ENCODE measurements at places on chromosomes 12 and 14.

DNA sequence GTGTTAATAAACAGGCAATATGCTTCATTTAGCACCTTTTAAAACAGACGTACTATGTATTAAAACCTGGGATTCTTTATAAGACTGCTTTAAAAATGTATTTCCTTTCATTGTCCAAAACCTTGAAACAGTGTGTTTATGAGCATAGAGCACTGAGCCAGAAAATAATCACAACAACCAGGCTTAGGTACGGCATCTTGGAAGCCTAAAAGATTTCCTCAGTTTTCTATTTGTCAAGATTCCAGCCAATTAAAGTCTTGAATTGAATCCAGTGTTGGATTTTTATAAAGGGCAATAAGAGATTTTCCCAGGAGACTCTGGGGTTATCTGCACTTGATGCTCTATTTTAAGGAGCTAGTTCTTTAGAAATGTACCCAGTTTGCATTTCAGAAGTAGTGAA, 80.3 kb downstream of the GRIP1 start:
- DNase-seq, result no peak

GRCh38 chr14:50015716-50016115, 100.7 kb downstream of the VCPKMT start:
- DNase-seq, result no peak

GRCh38 chr12:22860926-22861325, 236.0 kb downstream of the ETNK1 start:
- no peak for DNase-seq

DNA sequence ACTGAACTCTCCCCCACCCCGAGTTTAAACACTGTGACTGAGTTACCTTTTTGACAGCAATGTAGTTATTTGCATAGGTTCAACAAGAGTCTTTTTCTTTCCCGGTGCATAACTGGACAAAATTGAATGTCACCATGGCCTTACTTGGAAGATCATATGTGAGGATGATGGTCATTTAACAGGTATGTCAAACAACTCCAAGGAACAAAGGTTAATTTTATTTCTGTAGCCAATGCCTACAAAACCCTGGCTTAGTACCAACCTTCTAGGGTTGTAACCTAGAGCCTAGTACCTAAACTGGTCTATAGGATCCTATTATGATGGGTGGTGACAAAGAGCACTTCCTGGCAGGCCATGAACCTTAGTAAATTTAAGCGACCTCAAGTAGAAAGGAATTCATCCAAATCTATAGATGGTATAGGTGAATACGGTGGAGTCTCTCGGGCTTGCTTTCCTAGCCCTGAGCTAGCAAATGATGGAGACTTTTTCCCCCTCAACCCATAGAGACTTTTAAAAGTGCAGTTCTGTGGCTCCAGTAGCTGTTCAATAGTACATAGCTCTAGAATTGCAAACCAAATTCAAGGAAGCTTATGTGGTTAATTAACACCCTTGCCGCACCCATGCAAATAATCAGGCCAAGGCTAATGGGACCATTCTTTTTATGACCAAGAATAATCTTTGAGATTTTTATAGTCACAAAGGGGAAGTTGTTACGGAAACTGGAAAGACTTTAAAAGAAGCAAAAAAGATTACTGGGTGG, 89.0 kb downstream of the SLC38A1 start:
- no peak for DNase-seq

DNA sequence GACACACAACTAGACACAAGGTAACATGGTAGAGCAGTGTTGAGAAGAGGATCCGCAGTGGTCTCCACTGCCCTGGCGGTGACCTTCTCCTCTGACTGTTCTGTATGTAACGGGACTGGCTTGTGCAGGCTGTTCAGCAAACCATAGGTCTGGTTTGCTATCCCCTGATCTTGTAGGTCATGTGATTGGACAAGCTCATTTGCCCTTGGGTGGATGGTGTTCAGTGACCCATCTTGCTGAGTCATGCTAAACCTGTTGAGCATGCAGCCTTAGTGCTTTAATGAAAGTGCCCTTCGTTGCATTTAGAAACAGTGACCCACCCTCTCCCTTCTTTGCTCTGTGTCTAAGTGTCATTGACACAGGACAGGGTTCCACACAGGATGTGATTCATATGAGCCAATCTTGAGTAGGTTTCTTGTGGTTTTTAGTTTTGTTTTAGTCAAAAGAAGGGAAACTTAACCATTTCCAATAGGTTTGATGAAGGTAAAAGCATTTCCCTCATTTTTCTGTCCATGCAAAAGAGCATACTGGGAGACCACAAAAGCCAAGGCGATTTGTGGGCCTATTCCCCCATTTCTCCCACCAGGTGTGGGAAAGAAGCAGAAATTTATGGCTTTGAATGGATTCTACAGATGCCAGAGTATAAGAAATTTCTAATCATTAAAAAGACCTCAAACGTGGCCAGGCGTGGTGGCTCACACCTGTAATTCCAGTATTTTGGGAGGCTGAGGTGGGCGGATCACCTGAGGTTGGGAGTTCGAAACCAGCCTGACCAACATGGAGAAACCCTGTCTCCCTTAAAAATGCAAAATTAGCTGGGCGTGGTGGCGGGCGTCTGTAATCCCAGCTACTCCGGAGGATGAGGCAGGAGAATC, 32.6 kb upstream of the HIF1A start:
- DNase-seq, result peak; percentile 33

GRCh38 chr12:34394211-34395055, 372.1 kb downstream of the ALG10 start:
- DNase-seq, result peak; percentile 3
